Activated CD4-positive, alpha-beta memory T cell treated with anti-CD3 and anti-CD28 coated beads, Interleukin-2, amount 10 ng/mL, durations not matched to agents 7 days and 5 days (primary cell): ENCODE measurements at places on chromosomes 4 and X. TPM values are rescaled to one million over a fixed set of nuclear protein-coding genes. Genes with fewer than 3 reads are reported as not detected.

GRCh38 chrX:129830494-129830893, 13.2 kb downstream of the ZDHHC9 start:
- H3K27me3 ChIP-seq: no peaks in the 10 kb centered on the region
- peaks cover 10% of the 10 kb centered on the region for H3K4me1 ChIP-seq
- DNase-seq: no peak

The MTNR1A gene
- total RNA-seq: not detected

- no peak overlapping the region for H3K27ac ChIP-seq
- H3K4me3 ChIP-seq: no peak overlapping the region
- no peak for DNase-seq
- no peaks in the 10 kb centered on the region for H3K27me3 ChIP-seq
- no peaks in the 10 kb centered on the region for H3K4me1 ChIP-seq
Measured at GRCh38 chr4:69600013-69600412, 39.4 kb downstream of the UGT2A2 start.

- DNase-seq: no peak
- no peaks in the 10 kb centered on the region for H3K4me1 ChIP-seq
- no peak overlapping the region for H3K4me3 ChIP-seq
Measured at GRCh38 chr4:53605783-53606182, 14.5 kb upstream of the LNX1 start.

GRCh38 chr4:27350161-27350560, 489.5 kb downstream of the STIM2 start:
- H3K4me1 ChIP-seq: no peaks in the 10 kb centered on the region
- H3K27ac ChIP-seq: no peak overlapping the region
- H3K36me3 ChIP-seq: no peaks in the 10 kb centered on the region
